Activated B cell treated with CpG ODN at 0.5 μM for 24 hours (primary cell): ENCODE measurements at places on chromosomes 7 and 10. TPM values are rescaled to one million over a fixed set of nuclear protein-coding genes. Genes with fewer than 3 reads are reported as not detected.

REEP3 gene
- 7.0 and 9.7 TPM in 2 replicates for total RNA-seq

GPNMB gene
- total RNA-seq, result 0.76 and 1.1 TPM in 2 replicates

TRPV6 gene
- total RNA-seq, result not detected in 2 replicates

TMEM178B gene
- total RNA-seq, result 0.17 and 0.49 TPM in 2 replicates

- no peaks in the 10 kb centered on the region for H3K27me3 ChIP-seq
- H3K27ac ChIP-seq, result no peak overlapping the region
- no peak overlapping the region for H3K4me3 ChIP-seq
- no peaks in the 10 kb centered on the region for H3K4me1 ChIP-seq
These were observed 484.0 kb downstream of the DNAJB6 start for GRCh38 chr7:157820796-157821195.

GRCh38 chr10:4672201-4672600, 153.8 kb upstream of the AKR1E2 start:
- no peak for DNase-seq
- no peak overlapping the region for H3K4me3 ChIP-seq
- no peaks in the 10 kb centered on the region for H3K4me1 ChIP-seq
- H3K27ac ChIP-seq, result no peak overlapping the region
- peaks cover 11% of the 10 kb centered on the region for H3K27me3 ChIP-seq

GRCh38 chr10:6124666-6125065, 35.8 kb downstream of the RBM17 start:
- no peak for DNase-seq
- H3K4me3 ChIP-seq, result no peak overlapping the region
- no peak overlapping the region for H3K27ac ChIP-seq
- H3K27me3 ChIP-seq, result peaks cover 15% of the 10 kb centered on the region
- no peaks in the 10 kb centered on the region for H3K36me3 ChIP-seq

GRCh38 chr10:34121781-34122622, 693.1 kb downstream of the PARD3 start:
- DNase-seq, result no peak
- H3K27me3 ChIP-seq, result no peaks in the 10 kb centered on the region
- no peak overlapping the region for H3K4me3 ChIP-seq
- H3K36me3 ChIP-seq, result no peaks in the 10 kb centered on the region
- H3K27ac ChIP-seq, result no peak overlapping the region
- H3K4me1 ChIP-seq, result no peaks in the 10 kb centered on the region

GRCh38 chr10:58089739-58090138, 178.0 kb downstream of the IPMK start:
- H3K36me3 ChIP-seq, result no peaks in the 10 kb centered on the region
- no peak overlapping the region for H3K27ac ChIP-seq
- peaks cover 2% of the 10 kb centered on the region for H3K27me3 ChIP-seq

- H3K36me3 ChIP-seq, result no peaks in the 10 kb centered on the region
- H3K4me3 ChIP-seq, result no peak overlapping the region
- DNase-seq, result no peak
- H3K27me3 ChIP-seq, result peaks cover 15% of the 10 kb centered on the region
- no peak overlapping the region for H3K27ac ChIP-seq
These were observed 36.5 kb downstream of the GRID1 start for GRCh38 chr10:86329896-86330680.

- no peaks in the 10 kb centered on the region for H3K4me1 ChIP-seq
- no peak overlapping the region for H3K27ac ChIP-seq
- H3K4me3 ChIP-seq, result no peak overlapping the region
- no peaks in the 10 kb centered on the region for H3K36me3 ChIP-seq
- DNase-seq, result no peak
- H3K27me3 ChIP-seq, result peaks cover 7% of the 10 kb centered on the region
These were observed 48.6 kb upstream of the KIF5B start for GRCh38 chr10:32104622-32105509.

- H3K27me3 ChIP-seq, result peaks cover 8% of the 10 kb centered on the region
- DNase-seq, result no peak
- no peaks in the 10 kb centered on the region for H3K36me3 ChIP-seq
These were observed 669.7 kb downstream of the GRID1 start for GRCh38 chr10:85696893-85697292.

DNA sequence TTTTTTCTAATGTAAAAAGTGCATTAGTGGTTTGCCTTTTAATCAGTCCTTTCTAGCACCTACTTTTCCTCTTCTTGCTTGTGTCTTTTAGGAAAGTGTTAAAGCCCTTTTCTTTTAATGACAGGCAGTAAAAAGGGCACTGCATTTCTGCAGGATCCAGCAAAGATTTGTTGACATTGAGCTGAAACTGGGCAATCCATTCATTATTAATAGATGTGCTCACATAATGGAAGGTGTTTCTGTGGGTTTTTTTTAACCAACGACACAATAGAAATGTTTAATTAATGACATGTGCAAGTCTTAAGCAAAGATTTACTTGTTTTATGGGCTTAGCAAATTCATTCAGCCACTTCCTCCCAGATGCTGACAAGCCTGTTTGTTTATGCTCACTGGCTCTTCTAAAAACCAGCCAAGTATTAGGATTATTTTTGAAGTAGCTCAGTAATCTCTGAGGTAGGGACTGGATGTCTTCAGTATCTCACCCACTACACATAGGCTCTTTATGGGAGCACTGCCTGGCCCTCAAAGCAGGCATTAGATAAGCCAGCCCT, 1201.1 kb downstream of the SORCS1 start:
- no peak overlapping the region for H3K27ac ChIP-seq
- no peak for DNase-seq
- no peaks in the 10 kb centered on the region for H3K27me3 ChIP-seq
- no peaks in the 10 kb centered on the region for H3K36me3 ChIP-seq

DNA sequence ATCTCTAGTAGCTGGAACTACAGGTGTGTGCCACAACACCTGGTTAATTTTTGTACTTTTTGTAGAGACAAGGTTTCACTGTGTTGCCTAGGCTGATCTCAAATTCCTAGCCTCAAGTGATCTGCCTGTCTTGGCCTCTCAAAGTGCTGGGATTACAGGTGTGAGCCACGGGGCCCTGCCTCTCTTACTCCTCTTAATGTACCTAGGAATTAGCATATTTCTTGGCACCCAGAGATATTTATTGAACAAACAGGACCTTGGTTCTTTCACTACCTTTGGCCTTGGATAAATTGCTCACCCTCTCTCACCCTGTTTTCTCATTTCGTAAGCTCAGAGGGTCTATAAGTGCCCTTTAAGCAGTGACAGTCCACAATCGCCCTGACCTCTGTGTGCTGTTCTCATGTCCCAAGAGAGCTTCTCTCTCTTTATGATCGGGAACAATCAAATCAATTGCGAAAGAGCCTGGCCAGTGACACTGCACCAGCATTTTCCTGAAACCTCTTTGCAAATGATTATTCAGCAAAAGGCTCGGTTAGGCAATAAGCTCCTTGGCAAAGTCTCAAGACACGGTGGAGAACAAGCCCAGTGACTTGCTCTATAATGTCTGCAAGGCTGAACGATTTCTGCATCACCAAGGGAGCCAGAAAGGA, 117.7 kb downstream of the APBB1IP start:
- H3K36me3 ChIP-seq, result peaks cover 84% of the 10 kb centered on the region
- no peak overlapping the region for H3K4me3 ChIP-seq
- H3K27ac ChIP-seq, result no peak overlapping the region

DNA sequence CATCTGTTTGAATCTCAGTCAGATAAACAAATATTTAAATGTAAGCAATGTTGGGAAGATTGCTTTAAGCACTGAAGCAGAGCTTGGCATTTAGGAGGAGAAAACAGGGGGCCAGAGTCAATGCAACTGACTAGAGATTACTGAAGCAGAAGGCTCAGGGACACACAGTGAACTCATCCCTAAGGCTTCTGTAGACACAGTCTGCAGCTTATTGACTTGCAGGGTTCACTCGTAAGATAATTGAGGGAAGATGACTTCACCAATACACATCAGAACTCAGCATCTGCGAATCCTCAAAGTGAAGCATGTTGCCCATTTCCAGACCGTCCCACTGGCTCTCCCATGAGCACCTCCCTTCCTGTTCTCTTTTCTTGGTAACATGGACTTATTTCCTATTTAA, 363.4 kb upstream of the PFKP start:
- H3K27me3 ChIP-seq, result no peaks in the 10 kb centered on the region
- H3K4me3 ChIP-seq, result no peak overlapping the region
- H3K4me1 ChIP-seq, result peaks cover 8% of the 10 kb centered on the region
- no peak overlapping the region for H3K27ac ChIP-seq
- no peak for DNase-seq
- H3K36me3 ChIP-seq, result no peaks in the 10 kb centered on the region

- no peaks in the 10 kb centered on the region for H3K4me1 ChIP-seq
- no peak overlapping the region for H3K27ac ChIP-seq
- DNase-seq, result no peak
- no peaks in the 10 kb centered on the region for H3K27me3 ChIP-seq
- H3K4me3 ChIP-seq, result no peak overlapping the region
These were observed 339.1 kb downstream of the ATRNL1 start for GRCh38 chr10:115432188-115432819.

GRCh38 chr10:130411496-130412085, 275.4 kb downstream of the GLRX3 start:
- H3K4me3 ChIP-seq, result no peak overlapping the region
- no peaks in the 10 kb centered on the region for H3K36me3 ChIP-seq
- no peak for DNase-seq

DNA sequence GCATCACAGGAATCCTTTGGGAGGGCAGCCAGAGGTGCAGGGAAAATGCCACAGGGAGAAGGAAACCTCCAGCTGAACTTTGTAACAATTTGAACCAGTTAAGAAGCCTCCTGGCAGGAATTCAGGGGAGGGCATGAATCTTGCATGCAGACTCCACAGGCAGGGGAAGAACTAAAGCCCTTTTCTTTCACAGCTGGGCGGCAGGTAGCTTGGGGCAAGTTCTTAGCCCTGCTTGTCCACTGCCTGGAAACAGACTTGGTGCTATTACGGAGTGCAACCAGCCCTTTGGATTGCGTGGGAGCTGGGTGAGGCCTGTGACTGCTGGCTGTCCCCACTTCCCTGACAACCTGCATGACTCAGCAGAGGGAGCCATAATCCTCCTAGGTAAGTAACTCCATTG, 51.7 kb upstream of the ADAM12 start:
- no peak overlapping the region for H3K4me3 ChIP-seq
- H3K27ac ChIP-seq, result no peak overlapping the region
- no peaks in the 10 kb centered on the region for H3K4me1 ChIP-seq
- DNase-seq, result no peak

DNA sequence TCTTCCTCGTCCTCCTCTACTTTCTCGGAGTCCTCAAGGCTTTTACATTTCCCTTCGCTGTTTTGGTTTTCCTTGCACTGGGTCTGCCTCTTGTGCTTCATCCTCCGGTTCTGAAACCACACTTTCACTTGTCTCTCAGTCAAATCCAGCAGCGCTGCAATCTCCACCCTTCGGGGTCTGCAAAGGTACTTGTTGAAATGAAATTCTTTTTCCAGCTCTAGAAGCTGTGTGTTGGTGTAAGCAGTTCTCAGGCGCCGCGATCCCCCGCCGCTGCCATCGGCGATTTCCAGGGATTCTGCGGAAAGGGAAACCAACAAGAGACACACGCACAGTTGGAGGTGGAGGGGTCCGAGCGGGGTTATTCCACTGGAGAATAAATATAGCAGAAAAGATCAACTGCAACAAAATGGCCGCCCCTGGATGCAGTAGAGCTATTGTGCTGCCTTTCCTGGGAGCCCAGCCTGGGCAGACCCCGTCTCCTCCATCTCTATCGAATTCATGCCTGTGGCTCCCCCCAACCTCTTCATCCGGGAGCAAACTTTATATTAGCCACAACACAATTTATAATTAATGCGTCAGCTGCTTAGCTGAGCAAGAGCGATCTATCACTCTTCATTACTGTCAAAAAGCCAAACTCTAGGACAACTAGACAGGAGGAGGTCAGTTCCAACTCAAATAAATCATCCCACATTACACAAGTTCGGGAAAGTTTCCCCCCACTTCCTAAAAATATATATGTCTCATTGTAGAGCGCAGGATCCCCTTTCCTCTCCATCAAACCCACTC, 1.1 kb downstream of the HOXA2 start:
- no peak overlapping the region for H3K27ac ChIP-seq
- H3K27me3 ChIP-seq, result peaks cover 71% of the 10 kb centered on the region
- H3K36me3 ChIP-seq, result peaks cover 12% of the 10 kb centered on the region
- DNase-seq, result no peak
- no peak overlapping the region for H3K4me3 ChIP-seq

- H3K4me1 ChIP-seq, result peaks cover 21% of the 10 kb centered on the region
- DNase-seq, result no peak
- no peak overlapping the region for H3K4me3 ChIP-seq
- no peak overlapping the region for H3K27ac ChIP-seq
These were observed 2.5 kb downstream of the TMEM178B start for GRCh38 chr7:141076377-141076776.

GRCh38 chr10:81961451-81962184, 86.6 kb downstream of the NRG3 start:
- no peak for DNase-seq
- no peak overlapping the region for H3K27ac ChIP-seq
- no peak overlapping the region for H3K4me3 ChIP-seq
- H3K4me1 ChIP-seq, result no peaks in the 10 kb centered on the region
- no peaks in the 10 kb centered on the region for H3K27me3 ChIP-seq
- no peaks in the 10 kb centered on the region for H3K36me3 ChIP-seq

GRCh38 chr10:130559547-130559880, 423.3 kb downstream of the GLRX3 start:
- DNase-seq, result no peak
- no peak overlapping the region for H3K27ac ChIP-seq
- H3K27me3 ChIP-seq, result no peaks in the 10 kb centered on the region

DNA sequence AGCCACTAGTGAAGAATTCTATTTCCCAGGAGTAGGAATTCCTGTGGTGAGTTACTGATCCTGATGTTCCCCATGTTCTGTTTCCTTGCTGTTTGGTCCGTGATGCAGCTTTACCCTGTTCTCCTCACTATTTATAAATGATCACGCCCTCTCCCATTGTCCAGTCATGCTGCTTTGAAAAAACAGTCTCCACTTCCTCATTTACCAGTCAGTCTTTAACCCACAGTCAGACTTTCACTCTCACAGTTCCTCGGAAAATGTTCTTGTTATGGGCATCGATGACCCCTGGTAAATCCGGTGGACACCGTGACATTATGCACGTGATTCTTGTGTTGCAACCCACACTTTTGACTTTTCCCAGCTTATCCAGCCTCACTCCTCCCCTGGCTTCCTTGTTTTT, 14.4 kb downstream of the SCIN start:
- no peaks in the 10 kb centered on the region for H3K36me3 ChIP-seq
- H3K4me1 ChIP-seq, result peaks cover 9% of the 10 kb centered on the region

DNA sequence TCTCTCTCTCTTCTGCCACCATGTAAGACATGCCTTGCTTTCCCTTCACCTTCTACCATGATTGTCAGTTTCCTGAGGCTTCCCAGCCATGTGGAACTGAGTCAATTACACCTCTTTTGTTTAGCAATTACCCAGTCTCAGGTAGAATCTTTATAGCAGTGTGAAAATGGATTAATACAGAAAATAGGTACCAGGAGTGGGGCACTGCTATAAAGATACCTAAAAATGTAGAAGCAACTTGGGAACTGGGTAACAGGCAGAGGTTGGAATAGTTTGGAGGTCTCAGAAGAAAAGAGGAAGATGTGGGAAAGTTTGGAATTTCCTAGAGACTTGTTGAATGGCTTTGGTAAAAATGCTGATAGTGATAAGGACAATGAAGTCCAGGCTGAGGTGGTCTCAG, 15.6 kb downstream of the GALNTL5 start:
- H3K27me3 ChIP-seq, result peaks cover 6% of the 10 kb centered on the region
- H3K4me3 ChIP-seq, result no peak overlapping the region
- no peak overlapping the region for H3K27ac ChIP-seq
- no peaks in the 10 kb centered on the region for H3K4me1 ChIP-seq
